ENCODE measurements at places on chromosomes 13 and 19. TPM values are rescaled to one million over a fixed set of nuclear protein-coding genes. Genes with fewer than 3 reads are reported as not detected.

- no peaks in the 10 kb centered on the region for H3K4me1 ChIP-seq
- no peak overlapping the region for H3K4me3 ChIP-seq
- H3K27ac ChIP-seq, result no peak overlapping the region
- no peak for DNase-seq
- H3K27me3 ChIP-seq, result no peaks in the 10 kb centered on the region
- no peaks in the 10 kb centered on the region for H3K36me3 ChIP-seq
Observed at GRCh38 chr13:70864731-70865130, 756.5 kb upstream of the KLHL1 start.

- H3K36me3 ChIP-seq, result no peaks in the 10 kb centered on the region
- DNase-seq, result no peak
- H3K4me3 ChIP-seq, result no peak overlapping the region
- H3K27me3 ChIP-seq, result no peaks in the 10 kb centered on the region
- H3K27ac ChIP-seq, result no peak overlapping the region
Observed at GRCh38 chr19:48683349-48683748, 10.5 kb upstream of the NTN5 start.

- peaks cover 2% of the 10 kb centered on the region for H3K4me1 ChIP-seq
- no peaks in the 10 kb centered on the region for H3K36me3 ChIP-seq
- peaks cover 13% of the 10 kb centered on the region for H3K27me3 ChIP-seq
- peak overlapping the region; percentile 94 for H3K27ac ChIP-seq
Observed at GRCh38 chr19:50357178-50358100, 8.0 kb downstream of the NAPSA start.

- H3K4me3 ChIP-seq, result no peak overlapping the region
- H3K36me3 ChIP-seq, result no peaks in the 10 kb centered on the region
Observed at GRCh38 chr13:26473571-26474230, 83.8 kb upstream of the WASF3 start.

DNA sequence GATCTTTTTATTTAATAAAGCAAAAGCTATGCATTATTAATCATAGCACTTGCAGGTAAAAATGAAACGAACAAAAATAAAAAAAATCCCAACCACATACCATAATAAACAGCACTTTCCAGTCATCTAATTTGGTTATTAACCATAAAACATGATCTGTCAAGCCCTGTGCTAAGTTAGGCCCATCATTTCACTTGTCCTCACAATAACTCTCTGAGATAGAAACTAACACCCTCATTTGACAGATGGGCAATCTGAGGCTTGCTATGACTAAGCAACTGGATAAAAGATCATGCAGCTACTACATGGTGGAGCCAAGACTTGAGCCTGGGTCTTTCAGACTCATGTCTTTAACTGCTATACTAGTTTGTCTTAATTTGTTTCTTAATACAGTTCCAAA lies 21.8 kb downstream of the PROSER1 start:
- no peak for DNase-seq
- H3K4me1 ChIP-seq, result no peaks in the 10 kb centered on the region
- no peaks in the 10 kb centered on the region for H3K27me3 ChIP-seq
- H3K4me3 ChIP-seq, result no peak overlapping the region
- peaks cover 43% of the 10 kb centered on the region for H3K36me3 ChIP-seq
- no peak overlapping the region for H3K27ac ChIP-seq

DNA sequence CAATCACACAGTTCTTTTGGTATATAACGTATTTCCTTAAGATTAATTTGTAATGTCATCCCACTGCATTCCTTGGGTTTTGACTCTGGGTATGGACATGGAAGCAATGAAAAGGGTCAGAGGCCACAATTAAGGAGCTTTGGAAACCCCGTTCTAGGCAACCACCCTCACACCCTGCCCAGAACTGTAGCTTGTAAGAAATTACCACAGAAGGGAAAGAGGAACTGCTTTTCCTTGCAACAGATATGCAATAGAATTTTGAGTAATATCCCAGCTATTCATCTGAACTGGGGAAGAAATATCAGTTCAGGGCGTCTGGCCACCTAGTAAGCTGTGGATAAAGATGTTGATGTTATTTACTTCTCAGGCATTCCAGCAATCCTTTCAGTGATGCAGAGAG lies 985 bp upstream of the CLC start:
- H3K4me3 ChIP-seq, result no peak overlapping the region
- no peaks in the 10 kb centered on the region for H3K4me1 ChIP-seq
- no peak for DNase-seq
- peaks cover 2% of the 10 kb centered on the region for H3K27me3 ChIP-seq

DNA sequence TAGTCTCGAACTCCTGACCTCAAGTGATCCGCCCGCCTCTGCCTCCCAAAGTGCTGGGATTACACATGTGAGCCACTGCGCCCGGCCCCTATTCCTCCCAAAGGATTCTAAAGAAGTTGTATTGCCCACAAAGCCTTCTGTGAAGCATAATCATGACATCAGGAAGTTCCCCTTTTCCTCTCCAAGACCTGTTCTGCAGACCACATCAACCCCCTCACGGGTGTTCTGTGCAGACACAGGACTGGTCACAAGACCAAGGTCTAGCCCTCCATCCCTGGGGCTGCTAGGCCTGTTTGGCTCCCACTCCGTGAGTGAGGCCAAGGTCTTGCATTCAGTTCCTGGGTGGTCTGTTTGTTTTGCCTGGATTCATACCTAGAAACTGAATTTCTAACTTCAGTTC lies 178.1 kb downstream of the FLT1 start:
- H3K4me1 ChIP-seq, result no peaks in the 10 kb centered on the region
- H3K27ac ChIP-seq, result no peak overlapping the region
- H3K4me3 ChIP-seq, result no peak overlapping the region

- no peak for DNase-seq
- H3K27me3 ChIP-seq, result no peaks in the 10 kb centered on the region
- H3K4me1 ChIP-seq, result no peaks in the 10 kb centered on the region
- H3K27ac ChIP-seq, result no peak overlapping the region
Observed at GRCh38 chr13:105814902-105815250, 720.6 kb downstream of the EFNB2 start.

CD209 gene
- polyA plus RNA-seq, result 8.5 TPM

RAB3D gene
- polyA plus RNA-seq, result 7.8 TPM
